ENCODE measurements at places on chromosomes 3 and 15. TPM values are rescaled to one million over a fixed set of nuclear protein-coding genes. Genes with fewer than 3 reads are reported as not detected.

SUSD5 gene
- 4.6 TPM for total RNA-seq

NUP210 gene
- total RNA-seq = 0.24 TPM

SI gene
- total RNA-seq = not detected

EXD1 gene
- total RNA-seq = not detected

FRMD4B gene
- 2.6 TPM for total RNA-seq

DOCK3 gene
- 0.12 TPM for total RNA-seq

IL5RA gene
- total RNA-seq = not detected

SH2D7 gene
- total RNA-seq = not detected

MESP2 gene
- total RNA-seq = 1.8 TPM

OPA1 gene
- 62.2 TPM for total RNA-seq

GOLGA8S gene
- 0.48 TPM for total RNA-seq

HYKK gene
- 6.8 TPM for total RNA-seq
